ENCODE measurements at places on chromosomes 6 and 20. TPM values are rescaled to one million over a fixed set of nuclear protein-coding genes. Genes with fewer than 3 reads are reported as not detected.
A peak's percentile ranks its signal among the peaks of the same experiment; 100 is the strongest.

DNA sequence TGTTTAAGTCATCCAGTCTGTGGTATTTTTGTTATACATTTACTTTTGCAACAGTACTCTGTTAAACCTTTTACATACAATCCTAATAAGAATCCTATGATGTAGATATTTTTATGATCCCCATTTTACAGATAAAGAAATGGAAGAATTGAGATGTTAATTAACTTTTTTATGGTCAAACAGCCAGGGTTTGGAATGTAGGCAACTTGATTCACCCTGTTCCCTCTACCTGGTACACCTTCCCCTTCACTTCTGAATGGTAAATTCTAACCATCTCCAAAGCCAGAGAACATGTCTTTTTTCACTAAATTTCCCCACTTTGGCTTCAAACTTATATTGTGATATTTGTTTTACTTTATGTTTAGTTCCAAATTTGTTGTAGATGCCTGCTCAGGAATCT, 300.1 kb downstream of the PHF3 start:
- DNase-seq = no peak

GRCh38 chr20:11103866-11104265, 430.1 kb upstream of the JAG1 start:
- no peak for DNase-seq

The ARMH2 gene
- total RNA-seq = not detected

- no peak for DNase-seq
Observed at GRCh38 chr6:158418501-158418900, 106.2 kb downstream of the TULP4 start.

DNA sequence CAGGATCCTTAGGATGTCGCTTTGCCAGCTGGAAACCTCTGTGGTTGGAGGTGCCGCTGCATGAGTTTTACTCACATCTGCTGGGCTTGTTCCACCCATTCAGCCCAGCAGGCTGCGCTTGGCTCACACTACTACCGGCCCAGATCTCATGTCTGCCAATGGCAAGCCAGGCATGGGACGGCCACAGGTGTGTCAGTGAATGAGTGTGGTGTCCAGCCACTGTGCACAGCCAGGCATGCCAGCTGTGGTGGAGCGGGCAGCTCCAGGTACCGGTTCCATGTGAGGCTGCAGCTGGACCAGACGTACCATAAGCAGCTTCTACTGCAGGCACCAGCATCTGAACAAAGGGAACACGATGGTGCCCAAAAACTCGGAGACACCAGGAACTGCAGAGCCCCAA, 33.1 kb upstream of the ASF1A start:
- no peak for DNase-seq

The GNMT gene
- 0.57 TPM for total RNA-seq

DNA sequence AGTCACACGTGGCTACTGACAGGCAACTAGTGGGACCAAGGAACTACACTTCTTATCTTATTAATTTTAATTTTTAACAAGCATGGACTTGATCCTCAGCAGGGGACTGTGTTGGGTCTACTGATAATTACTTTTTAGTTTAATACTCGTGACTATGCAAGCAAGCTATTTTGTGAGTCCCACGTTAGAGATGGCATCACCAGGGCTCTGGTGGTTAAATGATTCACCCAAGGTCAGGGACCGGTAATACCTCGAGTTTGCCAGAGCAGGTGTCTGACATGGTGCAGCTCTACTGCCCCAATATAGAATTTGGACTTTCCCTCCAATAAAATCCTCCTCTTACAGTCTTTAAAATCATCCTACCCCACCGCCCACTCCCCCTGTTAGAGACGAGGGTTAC, 98.6 kb upstream of the RIN2 start:
- no peak for DNase-seq

GRCh38 chr20:21516861-21517565, 3.1 kb upstream of the NKX2-2 start:
- no peak for DNase-seq

DNA sequence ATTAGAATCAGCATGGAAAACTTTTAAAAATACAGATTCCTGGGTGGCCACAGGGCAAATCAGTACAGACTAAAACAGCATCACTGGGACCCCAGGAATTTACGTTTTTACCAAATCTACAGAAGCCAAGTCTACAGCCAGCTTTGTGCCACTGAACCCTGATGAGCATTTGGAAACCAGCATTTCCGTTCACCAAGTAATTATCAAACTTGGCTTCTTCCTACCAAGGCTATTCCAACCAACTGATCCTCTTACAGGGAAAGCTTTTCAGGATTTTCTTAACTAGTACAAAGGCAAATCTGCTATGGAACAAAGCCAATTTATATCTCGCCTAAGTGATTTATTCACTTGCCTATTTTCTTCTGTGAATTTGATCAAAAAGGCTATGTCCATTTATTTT, 47.0 kb downstream of the PLAGL1 start:
- DNase-seq = no peak

The HSD17B8 gene
- 16.4 TPM for total RNA-seq

The FAM8A1 gene
- 8.1 TPM for total RNA-seq

- DNase-seq = no peak
Observed at GRCh38 chr6:44139351-44139743, 12.0 kb downstream of the TMEM63B start.

The TCP11 gene
- not detected for total RNA-seq

The ALDH8A1 gene
- total RNA-seq = 1.1 TPM

- DNase-seq = no peak
Observed at GRCh38 chr6:3743541-3743940, 8.0 kb downstream of the PXDC1 start.

The ENPP5 gene
- 8.0 TPM for total RNA-seq

The OR2J3 gene
- total RNA-seq = not detected

- DNase-seq = peak; percentile 24
Observed at GRCh38 chr6:92647630-92648029, 771.7 kb downstream of the EPHA7 start.

- DNase-seq = no peak
Observed at GRCh38 chr6:113076116-113076515, 729.0 kb downstream of the RFPL4B start.

GRCh38 chr20:10536531-10536930, 101.4 kb downstream of the SLX4IP start:
- peak; percentile 30 for DNase-seq

DNA sequence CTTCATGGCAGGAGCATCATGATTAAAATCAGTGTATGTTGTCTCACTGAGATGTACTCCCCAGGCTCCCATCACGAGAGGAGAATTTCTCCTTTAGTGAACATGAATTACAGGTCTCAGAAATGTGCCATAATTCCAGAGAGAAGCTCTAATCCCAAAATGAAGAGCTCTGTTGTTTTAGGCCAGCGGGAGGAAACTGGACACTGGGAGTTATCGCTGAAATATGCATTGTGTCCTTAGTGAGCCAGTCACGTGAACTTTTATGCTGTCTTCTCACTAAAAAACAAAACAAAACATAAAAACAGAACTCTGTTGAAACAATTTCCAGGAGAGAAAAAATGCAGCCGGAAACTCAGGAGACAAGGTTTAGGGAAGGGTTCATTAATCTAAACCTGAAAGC, 315.7 kb upstream of the NT5E start:
- DNase-seq = no peak

- DNase-seq = no peak
Observed at GRCh38 chr20:22836211-22836610, 198.9 kb upstream of the SSTR4 start.

- DNase-seq = no peak
Observed at GRCh38 chr6:33912195-33912594, 108.4 kb upstream of the MLN start.

The ALDH5A1 gene
- 19.1 TPM for total RNA-seq

- DNase-seq = no peak
Observed at GRCh38 chr20:9583151-9583550, 68.8 kb downstream of the LAMP5 start.

DNA sequence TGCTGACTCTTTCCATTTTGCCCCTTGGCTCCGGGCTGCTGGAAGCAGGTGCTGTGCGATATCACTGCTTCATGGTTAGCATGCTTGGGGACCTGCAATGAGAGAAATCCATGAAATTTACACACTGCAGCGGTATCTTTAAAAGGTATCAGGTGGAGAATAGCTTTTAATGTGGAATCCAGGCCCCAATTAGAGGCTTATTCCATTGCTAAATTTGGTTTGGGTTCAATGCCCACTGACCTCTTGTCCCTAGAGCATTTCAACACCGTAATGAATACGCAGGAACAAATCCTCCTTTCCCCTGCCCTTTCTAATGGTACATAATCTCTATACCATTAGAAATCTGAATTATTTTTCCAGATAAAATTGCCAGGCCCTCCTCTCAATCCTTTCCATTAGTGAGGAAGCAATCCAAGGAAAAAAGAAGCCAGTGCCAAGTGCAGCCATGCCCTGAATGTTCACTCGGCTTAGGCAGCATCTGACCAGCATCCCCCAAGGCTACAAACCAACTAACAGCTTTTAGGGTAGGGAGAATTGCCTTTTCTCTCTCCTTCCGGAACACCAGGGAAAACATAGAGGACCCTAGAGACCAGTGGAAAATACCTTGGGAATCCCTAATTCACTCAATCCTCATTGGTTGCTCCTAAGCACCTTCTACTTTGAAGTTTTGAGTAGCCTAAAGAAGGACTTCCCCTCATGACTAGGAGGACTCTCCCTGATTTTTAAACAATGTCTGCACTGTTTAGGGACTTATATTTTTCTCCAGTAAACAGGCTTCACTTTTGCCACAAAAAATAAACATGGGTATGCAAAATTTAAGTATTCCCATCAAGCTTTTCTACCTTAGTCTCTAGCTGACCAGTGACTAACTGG, 143.1 kb downstream of the QRSL1 start:
- DNase-seq = no peak

DNA sequence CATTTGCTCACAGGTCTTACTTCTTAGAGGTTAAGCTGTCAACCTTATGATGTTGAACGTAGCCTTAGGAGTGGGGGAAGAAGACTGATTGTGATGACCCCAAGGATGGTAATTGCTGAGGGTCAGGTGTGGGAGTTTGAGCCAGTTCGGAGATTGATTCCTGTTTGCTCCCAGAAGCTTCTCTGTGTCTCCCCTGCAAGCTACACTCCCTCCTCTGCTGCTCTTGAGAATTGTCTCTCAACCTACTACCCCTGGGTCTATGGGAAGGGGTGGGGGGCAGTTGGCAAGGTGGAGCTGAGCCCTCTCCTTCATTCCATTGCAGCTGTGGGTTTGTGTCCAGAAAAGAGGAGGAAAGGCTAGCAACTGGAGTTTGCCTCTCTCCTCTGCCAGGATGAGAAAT, 113.8 kb downstream of the PLEKHG1 start:
- no peak for DNase-seq

DNA sequence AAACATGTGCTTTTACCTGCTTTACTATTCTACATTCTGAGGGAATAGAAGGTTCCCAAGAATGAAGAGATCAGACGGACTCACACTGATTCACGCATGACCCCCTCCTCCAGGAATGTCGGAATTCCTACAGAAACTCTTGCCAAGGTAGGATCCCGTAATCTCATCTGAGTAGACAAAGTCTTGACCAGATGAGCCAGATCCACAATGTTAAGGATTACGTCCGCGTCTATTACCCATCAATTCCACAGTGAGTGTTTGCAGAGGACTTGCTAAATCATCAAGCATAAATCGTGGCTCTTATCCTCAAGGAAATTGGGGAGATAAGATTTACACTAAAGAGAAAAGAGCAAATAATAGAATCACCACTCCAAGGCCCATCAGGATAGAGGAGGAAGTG, 245.9 kb upstream of the FOXQ1 start:
- no peak for DNase-seq

DNA sequence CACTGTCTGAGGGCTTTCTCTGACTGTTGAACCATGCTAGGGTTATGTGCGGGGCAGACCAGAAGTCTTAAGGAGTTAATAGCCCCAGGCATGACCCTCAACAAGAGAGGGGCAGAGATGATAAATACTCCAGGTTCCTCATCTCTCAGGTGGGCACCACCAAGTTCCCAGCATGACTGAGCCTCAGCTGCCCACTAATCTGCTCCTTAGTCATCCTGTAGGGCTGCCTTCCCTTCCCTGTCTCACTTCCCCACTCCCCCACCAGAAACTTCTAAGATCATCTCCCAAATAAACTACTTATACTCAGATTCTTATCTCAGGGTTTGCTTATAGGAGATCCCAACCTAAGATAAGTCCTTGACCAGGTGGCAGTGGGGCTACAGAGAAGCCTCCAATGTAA, 137.2 kb upstream of the PRND start:
- DNase-seq = no peak

DNA sequence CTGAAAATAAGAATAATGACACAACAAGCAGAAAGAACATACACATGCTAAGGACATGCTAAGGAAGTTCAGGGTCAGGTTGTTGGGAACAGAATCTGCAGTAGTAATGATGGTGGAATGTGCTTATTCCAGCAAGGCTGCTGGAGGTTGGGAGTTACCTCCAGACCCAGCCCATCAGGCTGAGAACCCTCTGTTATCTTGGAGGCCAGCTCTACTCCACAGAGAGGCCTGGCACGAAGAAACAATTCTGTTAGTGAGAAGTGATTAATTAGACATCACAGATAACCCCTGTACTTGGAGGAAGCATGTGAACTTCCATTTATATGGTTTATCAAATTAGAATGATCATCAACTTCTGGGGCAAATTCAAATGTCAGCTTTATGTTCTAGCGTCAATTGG, 22.1 kb upstream of the ARHGAP18 start:
- no peak for DNase-seq

The CLVS2 gene
- not detected for total RNA-seq

GRCh38 chr6:1103945-1104623, 207.8 kb upstream of the FOXQ1 start:
- no peak for DNase-seq

The MAK gene
- 1.6 TPM for total RNA-seq

DNA sequence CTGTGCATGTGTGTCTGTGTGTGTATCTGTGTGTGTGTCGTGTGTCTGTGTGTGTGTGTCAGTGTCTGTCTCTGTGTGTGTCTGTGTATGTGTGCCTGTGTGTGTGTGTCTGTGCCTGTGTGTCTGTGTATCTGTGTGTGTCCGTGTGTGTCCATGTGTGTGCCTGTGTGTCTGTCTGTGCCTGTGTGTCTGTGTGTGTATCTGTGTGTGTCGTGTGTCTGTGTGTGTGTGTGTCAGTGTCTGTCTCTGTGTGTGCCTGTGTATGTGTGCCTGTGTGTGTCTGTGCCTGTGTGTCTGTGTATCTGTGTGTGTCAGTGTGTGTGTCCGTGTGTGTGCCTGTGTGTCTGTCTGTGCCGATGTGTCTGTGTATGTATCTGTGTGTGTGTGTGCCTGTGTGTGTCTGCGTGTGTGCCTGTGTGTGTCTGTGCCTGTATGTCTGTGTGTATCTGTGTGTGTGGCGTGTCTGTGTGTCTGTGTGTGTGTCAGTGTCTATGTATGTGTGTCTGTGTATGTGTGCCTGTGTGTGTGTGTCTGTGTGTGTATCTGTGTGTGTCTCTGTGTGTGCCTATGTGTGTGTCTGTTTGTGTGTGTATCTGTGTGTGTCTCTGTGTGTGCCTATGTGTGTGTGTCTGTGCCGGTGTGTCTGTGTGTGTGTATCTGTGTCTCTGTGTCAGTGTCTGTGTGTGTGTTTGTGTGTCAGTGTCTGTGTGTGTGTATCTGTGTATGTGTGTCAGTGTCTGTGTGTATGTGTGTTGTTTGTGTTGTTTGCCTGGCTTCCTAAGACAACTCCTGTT, 11.6 kb downstream of the SNPH start:
- no peak for DNase-seq

GRCh38 chr6:125375013-125375412, 73.2 kb upstream of the HDDC2 start:
- no peak for DNase-seq

The FLRT3 gene
- 0.70 TPM for total RNA-seq
